ENCODE measurements at places on chromosomes 1 and 21. TPM values are rescaled to one million over a fixed set of nuclear protein-coding genes. Genes with fewer than 3 reads are reported as not detected.

DNA sequence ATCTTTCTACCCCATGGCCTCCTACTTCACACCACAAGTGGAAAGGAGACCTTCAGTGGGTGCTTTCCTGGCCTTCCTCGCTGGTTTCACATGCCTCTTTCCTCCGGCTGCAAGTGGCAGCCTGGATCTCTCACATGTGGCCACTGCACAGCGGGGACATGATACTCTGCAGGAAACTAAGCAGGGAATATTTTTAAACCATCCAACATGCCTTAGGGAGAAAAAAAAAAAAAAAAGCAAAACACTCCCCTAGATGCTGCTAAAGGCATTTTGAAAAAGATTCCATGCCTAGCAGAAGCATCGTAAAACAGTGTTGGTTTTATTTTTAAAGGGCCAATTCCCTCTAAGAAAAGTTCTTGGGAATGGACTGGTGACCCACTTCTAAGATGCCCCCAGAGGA is 12.2 kb upstream of the GJA5 start:
- no peak for ATAC-seq

- ATAC-seq: no peak
Measured at GRCh38 chr1:78277253-78277652, 213.5 kb upstream of the PTGFR start.

DNA sequence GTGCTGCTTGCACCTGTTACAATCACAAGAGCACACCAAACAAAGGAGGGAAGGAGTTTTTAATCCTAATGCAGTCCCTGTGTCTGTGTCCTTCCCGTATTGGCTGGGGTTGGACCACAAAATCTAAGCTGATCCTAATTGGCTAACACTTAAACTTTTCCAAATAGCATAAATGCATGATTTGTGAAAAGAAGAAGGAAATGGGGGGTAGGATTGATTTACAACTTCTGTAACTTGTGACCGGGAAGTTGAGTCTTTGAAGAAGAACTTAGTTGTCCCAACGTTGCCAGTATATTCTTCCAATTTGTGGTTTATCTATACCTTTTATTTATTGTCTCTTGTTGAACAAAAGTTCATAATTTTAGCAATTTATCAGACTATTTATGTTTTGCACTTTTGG is 11.8 kb upstream of the IPP start:
- no peak for ATAC-seq

DNA sequence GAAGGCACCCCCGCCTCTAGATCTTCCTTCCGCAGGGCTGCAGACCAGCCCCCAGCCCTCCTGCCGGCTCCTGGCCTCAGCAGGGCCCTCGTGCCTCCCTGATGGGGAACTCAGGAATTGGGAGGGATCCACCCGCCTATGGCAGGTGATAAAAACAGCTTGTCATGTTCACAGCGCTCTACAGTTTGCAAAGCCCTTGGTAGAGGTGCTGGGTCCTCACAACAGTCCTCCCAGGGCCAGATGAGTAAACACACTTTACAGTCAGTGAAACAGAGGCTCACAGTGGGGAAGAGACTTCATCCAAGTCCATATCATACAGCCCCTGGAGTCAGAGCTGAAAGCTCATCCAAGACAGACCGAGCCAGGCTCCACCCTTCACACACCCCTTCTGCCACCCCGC is 97.0 kb upstream of the IFFO2 start:
- ATAC-seq: peak; percentile 20

DNA sequence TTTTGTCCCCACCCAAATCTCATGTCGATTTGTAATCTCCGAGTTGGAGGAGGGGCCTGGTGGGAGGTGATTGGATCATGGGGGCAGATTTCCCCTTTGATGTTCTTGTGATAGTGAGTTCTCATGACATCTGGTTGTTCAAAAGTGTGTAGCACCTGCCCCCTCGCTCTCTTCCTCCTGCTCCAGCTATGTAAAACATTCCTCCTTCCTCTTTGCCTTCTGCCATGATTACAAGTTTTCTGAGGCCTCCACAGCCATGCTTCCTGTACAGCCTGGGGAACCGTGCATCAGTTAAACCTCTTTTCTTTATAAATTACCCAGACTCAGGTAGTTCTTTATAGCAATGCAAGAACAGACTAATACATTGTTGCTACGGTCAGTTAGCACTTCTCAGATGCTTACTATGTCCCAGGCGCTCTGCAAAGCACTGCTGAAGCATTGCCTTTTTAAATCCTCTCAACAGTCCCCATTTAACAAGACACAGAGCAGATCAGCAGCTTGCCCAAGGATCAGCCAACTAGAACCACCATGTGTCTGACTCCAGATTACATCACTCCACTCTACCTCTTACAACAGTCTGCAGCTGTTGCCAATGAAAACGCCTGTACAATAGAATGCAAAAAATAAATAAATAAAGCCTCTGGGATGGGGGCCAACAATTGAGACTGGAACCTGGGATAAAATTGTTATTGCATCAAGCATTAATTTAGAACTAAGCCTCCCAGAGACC is 52.4 kb upstream of the USP1 start:
- ATAC-seq: peak; percentile 59

GRCh38 chr1:167899253-167899681 is 14.7 kb downstream of the ADCY10 start:
- ATAC-seq: no peak

DNA sequence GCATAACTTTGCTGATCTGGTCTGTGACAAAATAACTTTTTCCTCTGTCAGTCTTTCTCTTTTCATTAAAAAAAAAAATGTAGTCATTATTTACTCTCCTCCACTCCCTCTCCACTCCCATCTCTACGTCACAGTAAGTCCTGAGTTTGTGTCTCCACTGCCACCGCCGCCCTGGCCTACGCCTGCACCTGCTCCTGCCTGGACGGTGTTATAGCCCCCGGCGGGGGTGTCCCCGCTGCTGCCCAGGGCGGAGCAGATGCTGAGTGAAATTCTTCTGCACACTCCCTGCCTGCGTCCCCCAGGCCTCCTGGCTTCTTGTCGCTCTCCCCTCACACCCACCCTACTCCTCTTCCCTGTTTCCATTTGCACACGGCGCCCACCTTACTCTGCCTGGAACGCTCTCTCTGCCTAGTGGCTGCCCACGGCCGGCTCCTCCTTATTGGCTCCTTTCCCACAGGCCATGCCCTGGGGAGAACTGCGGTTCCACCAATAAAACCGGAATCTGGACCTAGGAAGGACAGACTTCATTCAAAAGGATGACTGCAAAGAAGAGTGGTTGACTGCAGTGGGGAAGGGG is 55.2 kb upstream of the C1orf174 start:
- no peak for ATAC-seq

DNA sequence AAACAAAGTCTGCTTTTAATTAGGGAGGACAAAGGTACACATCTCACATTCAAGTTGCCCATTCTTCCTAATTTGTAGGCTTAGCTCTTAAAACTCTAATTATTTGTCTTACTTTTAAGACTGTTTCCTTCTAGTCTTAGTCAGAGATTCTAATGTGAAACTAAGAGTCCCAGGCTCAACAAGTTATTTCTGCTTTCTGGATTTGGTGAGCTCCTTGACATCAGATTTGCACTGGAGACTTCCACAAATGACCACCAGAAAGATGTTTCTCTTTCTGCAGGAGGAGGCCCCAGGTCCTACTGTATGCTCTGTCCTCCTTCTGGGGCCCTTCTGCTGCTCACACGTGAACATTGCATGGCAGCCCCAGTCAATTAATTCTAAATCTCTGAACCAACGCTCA is 194.2 kb upstream of the JUN start:
- ATAC-seq: no peak

GRCh38 chr1:41752514-41753170 is 166.1 kb downstream of the HIVEP3 start:
- ATAC-seq: peak; percentile 69

DNA sequence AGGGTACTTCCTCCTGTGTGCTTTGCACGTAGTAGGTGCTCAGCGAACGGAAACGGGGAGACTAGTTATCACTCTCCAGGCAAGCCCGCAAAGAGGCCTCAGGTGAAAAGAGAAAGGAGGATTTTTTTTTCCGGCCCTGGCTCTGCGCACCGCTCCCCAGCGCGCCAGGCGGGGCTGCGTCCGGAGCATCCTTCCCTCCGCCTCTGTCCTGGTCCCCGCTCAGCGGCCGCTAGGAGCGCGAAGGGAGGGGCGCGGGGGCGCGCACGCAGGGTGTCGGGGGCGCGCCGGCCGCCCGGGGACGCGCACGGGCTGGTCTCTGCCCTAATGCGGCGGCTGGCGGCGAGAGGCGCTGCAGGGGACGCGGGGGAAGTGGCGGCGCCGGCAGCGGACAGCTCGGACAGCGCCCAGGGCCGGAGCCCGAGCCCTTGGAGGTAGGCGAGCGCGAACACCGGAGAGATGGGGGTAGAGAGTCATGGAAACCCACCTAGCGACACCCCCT is 42.3 kb upstream of the NFASC start:
- peak; percentile 79 for ATAC-seq

GRCh38 chr1:7224644-7225043 is 439.4 kb downstream of the CAMTA1 start:
- no peak for ATAC-seq

DNA sequence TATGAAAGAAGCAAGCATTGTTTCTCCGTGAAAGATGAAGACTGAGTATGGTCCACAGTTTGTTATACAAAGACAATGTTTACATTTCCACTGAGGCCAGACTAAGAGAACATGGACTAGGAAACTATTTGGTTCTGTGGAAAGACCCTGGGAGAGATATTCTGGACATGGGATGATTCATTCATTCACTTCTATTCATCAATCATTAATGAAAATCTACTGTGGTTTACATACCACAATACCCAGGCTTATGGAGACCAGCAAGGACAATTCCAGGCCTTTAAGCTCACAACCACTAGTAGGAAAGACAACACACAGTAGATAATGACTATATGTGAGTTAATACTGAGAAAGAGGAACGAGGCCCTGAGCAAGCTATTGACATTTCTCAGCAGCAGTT is 125.4 kb downstream of the TBX15 start:
- ATAC-seq: no peak

DNA sequence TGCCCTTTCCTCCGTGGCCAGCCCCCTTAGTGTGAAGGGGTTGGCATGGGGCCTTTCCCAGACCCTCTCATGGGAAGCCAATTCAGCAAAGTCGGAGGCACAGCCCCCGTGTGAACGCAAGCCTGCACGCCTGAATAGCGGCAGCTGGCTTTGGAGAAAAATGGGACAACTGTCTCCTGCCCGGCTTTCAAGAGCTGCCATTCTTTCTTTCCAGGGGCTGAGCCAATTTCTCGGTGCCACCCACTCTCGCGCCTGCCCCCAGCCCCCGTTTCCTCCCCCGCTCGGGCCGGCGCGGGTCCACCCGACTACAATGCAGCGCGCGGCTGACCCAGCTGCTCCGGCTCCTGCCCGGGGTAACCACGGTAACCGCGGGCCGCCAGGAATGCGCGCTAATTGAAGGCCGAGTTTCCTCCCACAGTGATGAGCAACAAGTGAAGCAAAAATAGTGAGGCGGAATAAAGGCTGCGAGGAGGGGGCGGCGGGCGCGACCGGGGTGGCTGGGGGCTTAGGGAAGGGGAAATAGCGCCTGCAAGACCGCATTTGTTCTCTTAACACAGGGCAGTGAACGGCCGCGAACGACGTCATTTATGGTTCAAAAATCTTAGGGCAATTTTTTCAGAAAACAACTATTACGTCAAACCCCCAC is 27.8 kb downstream of the ILDR2 start:
- ATAC-seq: no peak

DNA sequence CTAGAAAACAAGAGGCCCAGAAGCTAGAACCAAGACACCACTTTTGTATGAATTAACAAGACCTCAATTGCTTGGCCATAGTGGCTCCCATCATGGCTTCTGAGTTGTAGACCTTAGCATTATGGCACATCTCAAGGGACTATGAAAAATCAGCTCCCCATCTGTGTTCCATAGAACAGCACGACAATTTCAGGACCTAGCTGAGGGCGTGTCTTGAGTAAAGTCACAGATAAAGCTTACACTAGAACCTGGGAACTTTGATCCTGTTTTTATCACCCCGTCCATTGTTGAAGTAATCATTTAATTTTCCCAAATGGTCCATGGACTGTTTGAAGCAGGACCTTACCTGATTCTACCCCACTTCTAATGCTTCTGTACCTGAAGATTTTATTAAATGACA is 44.8 kb downstream of the RUNX1 start:
- no peak for ATAC-seq

GRCh38 chr21:26167593-26167992 is 3.0 kb downstream of the APP start:
- no peak for ATAC-seq

DNA sequence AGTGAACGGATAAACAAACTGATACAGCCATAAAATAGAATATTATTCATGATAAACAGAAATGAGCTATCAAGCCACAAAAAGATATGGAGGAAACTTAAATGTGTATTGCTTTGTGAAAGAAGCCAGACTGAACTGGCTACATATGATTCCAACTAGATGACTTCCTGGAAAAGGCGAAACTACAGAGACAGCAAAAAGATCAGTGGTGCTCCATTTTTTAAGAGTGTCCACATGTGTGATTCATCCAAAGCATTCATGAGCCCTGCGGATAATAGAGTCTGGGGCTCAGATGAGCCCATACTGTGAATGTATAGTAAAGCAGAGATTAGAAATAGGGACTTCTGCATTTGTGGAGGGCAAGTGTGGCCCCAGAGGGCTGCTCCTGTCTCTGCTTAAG is 7.8 kb upstream of the TMEM222 start:
- peak; percentile 7 for ATAC-seq

DNA sequence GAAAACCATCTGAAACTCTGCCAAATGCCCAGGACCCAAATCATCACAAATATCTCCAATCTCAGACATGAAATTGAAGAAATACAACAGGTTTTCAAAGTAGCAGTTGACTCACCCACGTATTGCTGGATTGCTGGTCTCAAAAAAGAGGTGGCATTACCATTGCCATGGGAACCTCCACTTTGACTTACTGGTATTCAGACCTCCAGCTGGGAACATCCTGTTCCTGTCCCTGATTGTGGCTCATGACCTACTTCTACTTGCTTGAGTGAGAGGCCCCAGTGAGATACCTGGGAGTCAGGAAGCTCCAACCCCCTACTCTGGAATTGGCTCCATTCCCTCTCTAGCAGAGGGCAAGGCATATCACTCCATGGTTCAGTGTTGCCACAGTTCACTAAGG is 64.6 kb downstream of the NMNAT2 start:
- ATAC-seq: no peak

GRCh38 chr1:41954533-41954944 is 35.8 kb upstream of the HIVEP3 start:
- peak; percentile 31 for ATAC-seq

C1orf185 gene
- not detected for total RNA-seq

GBP6 gene
- 430 TPM for total RNA-seq

DNAH14 gene
- total RNA-seq: 5.9 TPM

BGLAP gene
- total RNA-seq: 0.28 TPM

FCRL6 gene
- not detected for total RNA-seq

OTUD3 gene
- total RNA-seq: 4.2 TPM

MMEL1 gene
- total RNA-seq: 2.3 TPM

ZNF687 gene
- 12.6 TPM for total RNA-seq

IPO13 gene
- total RNA-seq: 21.7 TPM

HRNR gene
- not detected for total RNA-seq

TMEM240 gene
- total RNA-seq: not detected
